ENCODE measurements at places on chromosomes 16 and 17. TPM values are rescaled to one million over a fixed set of nuclear protein-coding genes. Genes with fewer than 3 reads are reported as not detected.

The UMOD gene
- not detected for total RNA-seq

The ZNF771 gene
- total RNA-seq = 13.5 TPM

The GCGR gene
- 109 TPM for total RNA-seq

The CD300LF gene
- total RNA-seq = not detected

The PMFBP1 gene
- total RNA-seq = 0.48 TPM

The CXCL16 gene
- total RNA-seq = 14.5 TPM

The SLC43A2 gene
- total RNA-seq = 3.1 TPM

The TADA2A gene
- total RNA-seq = 8.6 TPM
